ENCODE measurements at places on chromosomes 6 and 20. TPM values are rescaled to one million over a fixed set of nuclear protein-coding genes. Genes with fewer than 3 reads are reported as not detected.

The DAAM2 gene
- total RNA-seq = 5.2 TPM

The SLC24A3 gene
- total RNA-seq = not detected

The PRDM1 gene
- 0.86 TPM for total RNA-seq

The DZANK1 gene
- 1.4 TPM for total RNA-seq

The CRIP3 gene
- total RNA-seq = not detected

The ELOVL2 gene
- 11.3 TPM for total RNA-seq

The VEGFA gene
- total RNA-seq = 77.5 TPM

The SLC22A2 gene
- 1.1 TPM for total RNA-seq

The TMC2 gene
- total RNA-seq = not detected

The EIF6 gene
- total RNA-seq = 316 TPM

The SIRPD gene
- not detected for total RNA-seq

The UST gene
- 12.1 TPM for total RNA-seq

The ACTL10 gene
- 0.18 TPM for total RNA-seq

The TMEM244 gene
- 2.7 TPM for total RNA-seq

DNA sequence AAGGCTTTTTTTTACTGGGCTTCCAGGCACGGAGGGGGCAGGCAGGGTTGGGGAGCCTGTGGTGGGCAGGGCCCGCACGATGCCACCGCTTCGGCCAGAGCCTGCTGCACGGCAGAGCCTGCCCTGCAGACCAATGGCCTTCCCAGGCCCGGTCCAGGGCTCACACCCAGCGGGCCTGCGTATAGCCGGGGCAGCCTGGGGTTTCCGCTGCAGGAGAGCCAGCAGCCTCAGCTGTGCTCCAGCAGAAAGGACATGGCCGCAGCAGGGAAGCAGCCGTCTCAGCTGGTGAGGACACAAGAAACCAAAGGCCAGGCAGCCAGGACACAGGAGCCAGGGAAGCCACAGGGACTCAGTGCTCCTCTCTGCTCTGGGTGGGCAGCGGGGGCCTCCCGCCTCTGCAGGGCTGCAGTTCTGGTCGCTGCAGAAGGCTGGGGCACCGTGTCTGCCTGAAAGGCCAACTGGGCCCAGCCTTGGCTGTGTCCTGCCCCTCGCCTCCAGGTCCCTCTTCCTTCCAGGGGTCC, 90.6 kb downstream of the TTLL2 start:
- DNase-seq = no peak

DNA sequence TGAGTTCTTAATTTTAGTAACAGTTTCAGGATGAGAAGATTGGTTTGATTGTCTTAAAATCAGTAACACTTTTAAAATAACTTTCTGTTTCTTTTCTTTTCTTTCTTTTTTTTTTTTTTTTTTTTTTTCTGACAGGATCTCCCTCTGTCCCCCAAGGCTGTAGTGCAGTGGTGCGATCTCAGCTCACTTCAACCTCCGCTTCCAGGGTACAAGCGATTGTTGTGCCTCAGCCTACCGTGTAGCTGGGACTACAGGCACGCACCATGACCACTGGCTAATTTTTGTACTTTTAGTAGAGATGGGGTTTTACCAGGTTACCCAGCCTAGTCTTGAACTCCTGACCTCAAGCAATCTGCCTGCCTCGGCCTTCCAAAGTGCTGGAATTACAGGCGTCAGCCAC, 33.7 kb upstream of the KCNQ5 start:
- DNase-seq = no peak

DNA sequence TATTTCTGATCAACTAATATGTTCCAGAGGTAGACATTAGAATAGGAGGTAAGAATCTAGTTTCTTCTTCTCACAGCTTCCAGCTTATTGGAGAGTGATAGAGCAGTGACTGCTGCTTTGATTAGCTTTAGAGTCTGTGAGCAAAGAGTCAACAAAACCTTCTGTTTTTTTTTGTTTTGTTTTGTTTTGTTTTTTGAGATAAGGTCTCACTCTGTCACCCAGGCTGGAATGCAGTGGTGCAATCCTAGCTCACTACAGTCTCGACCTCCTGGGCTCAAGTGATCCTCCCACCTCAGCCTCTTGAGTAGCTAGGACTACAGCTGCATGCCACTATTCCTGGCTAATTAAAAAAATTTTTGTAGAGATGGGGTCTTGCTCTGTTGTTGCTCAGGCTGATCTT, 39.3 kb downstream of the TSBP1 start:
- DNase-seq = no peak

DNA sequence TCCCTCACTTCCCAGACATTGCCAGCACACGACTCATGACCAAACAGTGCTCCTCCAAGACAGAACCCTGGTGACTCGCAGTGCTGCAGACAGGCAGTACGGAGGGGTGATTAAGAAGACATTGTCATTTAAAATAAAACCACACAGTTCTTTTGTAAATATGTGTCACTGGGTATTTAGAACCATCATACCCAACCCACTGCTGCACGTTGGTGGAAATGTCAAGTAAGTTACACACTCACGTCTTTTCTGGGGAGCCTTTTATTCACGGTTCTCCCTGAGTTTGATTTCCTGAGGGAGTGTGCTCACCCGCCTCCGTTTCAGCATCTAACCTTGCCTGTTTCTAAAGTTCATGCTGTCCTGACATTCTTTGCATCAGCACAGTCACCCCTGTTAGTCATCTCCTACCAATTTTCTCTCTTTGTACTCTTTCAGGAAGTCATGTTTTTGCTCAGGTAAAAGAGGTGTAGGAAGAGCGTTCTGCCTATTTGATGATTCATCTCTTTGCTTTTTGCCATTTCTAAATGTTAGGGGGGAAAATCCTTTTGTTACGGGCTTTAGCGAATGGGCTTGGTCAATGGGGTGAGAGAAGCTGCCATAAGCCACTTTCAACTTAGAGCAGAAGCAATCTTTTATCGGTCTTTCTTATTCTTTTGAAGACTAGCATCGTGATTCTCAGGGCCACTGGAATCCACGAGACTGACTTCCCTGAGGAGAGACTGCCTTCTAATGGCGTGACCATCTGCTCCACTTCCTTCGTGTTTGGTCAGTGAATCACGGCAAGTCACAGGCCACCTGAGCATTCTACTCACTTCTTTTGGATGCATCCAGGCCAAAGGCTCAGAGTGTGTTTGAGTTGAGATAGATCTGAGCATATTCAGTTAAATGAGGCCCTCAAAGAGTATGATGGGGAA, 512.8 kb upstream of the JARID2 start:
- peak; percentile 81 for DNase-seq

- DNase-seq = no peak
Measured at GRCh38 chr6:78465059-78465634, 402.2 kb upstream of the IRAK1BP1 start.

DNA sequence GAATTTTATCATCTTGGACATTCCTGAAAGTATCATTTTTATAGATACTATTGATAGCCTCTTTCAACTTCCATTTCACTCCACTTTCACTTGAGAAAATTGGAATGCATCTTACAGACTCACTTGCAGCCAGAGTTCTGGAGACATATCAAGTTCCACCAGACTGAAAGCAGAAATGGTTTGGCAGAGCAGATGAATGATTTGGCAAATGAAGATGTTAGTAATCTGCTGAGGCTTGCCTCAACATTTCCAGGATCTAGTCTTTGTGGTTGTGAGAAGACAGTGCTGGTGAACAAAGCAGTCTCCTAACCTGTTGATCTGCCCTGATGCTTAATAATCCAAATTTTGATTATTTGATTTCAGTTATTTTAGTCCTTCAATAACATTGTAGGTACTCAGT, 202.6 kb downstream of the TRDN start:
- DNase-seq = no peak

DNA sequence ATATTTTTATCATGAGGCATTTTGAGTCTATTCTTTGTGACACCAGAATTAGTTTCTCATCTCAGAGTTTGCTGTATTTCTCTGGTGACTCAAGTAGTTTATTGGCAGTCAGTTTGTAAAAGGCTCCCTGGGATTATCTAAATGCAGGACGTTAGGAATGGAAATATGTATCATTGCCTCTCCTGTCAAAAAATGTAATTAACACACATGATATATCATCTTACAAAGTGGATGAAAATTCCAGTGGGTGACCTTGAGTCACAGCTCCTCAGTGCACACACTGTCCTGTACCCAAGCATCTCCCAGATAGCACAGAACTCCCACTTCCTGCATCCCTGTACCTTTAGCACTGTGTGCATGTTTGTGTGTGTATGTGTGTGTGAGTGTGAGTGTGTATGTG, 258.6 kb downstream of the LAMA2 start:
- DNase-seq = no peak

GRCh38 chr20:59559024-59559817, 45.1 kb upstream of the PHACTR3 start:
- no peak for DNase-seq

DNA sequence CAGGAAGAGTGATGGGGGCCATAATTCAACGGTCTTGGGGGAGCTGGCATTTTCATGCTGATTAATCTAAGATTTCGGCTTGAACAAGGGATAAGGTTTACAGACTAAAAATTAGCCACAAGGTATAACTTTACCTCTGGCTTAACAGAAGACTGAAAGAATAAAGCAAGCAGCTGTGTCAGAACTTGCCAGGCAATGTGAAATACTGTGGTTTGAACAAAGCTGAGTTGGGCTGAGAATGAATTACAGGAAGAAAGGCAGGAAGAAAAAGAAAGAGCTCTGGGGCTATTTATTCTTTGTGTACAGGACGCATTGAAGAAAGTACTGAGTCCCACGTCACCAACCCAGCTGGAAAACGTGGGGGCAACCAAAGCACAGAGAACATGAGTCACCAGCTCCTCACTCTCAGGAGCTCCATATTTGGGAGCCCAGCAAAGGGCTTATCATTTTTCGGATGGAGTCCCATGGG, 121.5 kb upstream of the NEDD9 start:
- DNase-seq = peak; percentile 76

DNA sequence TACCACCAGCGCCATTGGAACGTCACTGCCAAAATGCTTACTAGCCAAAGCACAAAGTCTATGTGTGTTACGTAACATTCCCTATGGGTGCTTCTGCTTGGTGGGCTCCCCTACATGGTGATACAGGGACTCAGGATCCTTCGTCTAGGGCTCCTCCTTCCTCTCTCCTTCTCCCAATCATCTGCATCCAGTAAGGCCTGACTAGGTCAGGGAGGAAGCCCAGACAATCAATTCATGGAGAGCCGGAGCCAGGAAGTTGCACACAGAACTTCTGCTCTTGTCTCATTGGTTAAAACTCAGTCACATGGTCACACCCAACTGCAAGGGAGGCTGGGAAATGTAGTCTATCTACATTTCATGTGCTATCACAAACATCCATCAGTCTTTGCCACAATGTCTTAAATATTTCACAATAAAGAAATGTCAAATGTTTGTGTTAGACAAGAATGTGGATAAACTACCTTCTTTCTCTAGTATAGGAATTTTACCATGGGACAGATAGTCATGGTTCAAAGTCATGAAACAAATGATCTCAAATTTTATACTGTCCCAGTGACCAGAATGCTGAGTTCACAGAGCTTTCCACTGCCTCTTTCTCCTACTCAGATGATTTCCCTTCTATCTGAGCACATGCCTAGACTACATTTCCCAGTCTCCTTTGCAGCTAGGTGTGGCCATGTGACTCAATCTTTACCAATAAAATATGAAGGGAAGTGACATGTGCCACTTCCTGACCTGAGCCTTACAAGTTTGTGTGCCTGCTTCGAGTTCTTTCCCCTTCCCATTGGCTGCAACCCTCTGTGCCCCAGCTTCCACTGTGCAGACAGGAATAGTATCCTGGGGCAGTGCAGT, 9.3 kb upstream of the KCNK15 start:
- peak; percentile 49 for DNase-seq

- no peak for DNase-seq
Measured at GRCh38 chr6:146898069-146898887, 299.5 kb downstream of the ADGB start.

- peak; percentile 32 for DNase-seq
Measured at GRCh38 chr20:17611540-17612286, 41.8 kb downstream of the DSTN start.

- DNase-seq = no peak
Measured at GRCh38 chr20:45253261-45253660, 1.1 kb downstream of the SLPI start.

DNA sequence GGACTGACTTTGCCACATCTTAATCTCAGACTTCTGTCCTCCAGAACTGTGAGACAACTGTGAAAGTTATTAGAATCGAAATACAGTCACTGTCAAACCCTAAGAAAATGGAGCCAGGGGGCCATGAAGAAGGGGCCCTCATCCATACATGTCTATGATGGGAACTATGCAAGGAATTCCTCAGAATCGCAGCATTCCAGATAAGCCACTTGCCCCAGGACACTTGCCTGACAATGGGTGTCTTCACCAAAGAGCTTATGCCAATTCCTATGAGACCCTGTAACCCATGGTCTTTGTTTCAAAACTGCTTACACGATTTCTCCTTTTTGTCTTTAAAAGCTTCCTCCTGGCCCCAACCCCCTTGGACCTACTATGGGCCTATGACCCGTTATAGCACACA, 90.4 kb upstream of the FOXP4 start:
- DNase-seq = no peak

DNA sequence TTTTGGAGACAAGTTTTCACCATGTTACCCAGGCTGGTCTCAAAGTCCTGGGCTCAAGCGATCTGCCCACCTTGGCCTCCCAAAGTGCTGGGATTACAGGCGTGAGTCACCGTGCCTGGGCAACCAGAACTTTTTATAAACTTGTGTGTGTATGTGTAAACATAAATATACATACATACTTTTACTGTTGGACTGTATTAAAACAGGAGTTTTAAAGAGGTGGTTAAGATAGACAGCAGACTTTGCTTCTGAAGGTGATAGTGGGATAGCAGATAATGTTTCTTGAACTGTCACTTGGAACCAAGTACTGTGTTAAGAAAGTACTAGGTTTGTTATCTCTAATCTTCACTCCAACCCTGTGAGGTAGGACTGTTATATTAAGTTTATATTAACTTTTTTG, 28.6 kb upstream of the MAPK13 start:
- no peak for DNase-seq

GRCh38 chr20:61596687-61597330, 344.7 kb downstream of the CDH4 start:
- no peak for DNase-seq

GRCh38 chr6:133115946-133116345, 125.2 kb upstream of the EYA4 start:
- no peak for DNase-seq

DNA sequence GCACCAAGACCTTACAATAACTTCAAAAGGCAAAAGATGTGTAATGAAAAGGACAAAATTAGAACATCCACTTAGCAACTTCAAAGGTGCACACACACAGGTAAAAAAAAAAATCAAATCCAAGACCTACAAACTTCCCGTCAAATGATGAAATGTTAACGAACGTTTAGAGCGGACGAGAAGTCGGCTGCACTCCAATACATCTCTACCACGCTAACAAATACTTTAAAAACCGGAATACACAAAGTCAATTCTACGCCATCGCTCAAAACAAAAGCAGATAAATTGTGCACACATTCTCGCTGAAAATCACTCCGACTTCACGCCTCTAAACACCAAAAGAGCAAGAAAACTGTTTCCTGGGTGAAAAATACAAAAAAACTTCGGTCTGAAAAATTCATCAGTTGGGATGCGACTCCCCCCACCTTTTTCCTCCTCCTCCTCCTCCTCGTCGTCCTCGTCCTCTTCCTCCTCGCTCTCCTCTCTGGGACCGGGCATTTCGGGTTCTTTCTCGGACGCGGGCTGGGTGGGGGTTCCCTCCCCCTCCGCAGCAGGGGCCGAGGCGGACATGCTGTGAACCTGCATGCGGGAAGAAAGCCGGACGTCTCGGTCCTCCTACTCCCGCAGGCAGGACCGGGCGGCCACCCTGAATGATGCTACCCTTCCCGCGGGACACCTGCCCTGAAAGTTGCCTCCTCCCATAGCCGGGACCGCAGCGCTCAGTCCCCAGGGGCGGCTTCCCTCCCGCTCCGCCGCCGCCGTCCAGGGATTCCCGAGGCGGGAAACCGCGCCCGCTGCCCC, 712 bp downstream of the DEK start:
- DNase-seq = no peak

Data from Daoy (cell line).